Activated CD8-positive, alpha-beta memory T cell treated with anti-CD3 and anti-CD28 coated beads for 1 hour (primary cell): ENCODE measurements at places on chromosomes 5 and 9.

GRCh38 chr5:121671624-121672023, 180.1 kb upstream of the FTMT start:
- no peak for DNase-seq

- DNase-seq, result peak; percentile 43
These were observed 2.3 kb upstream of the SLC4A9 start for GRCh38 chr5:140357726-140358093.

- DNase-seq, result no peak
These were observed at the start of gene LIFR for GRCh38 chr5:38556599-38557307. LIFR (minus strand) TSS chr5:38556646; CDS start chr5:38530647, 25,999 bp downstream.

- DNase-seq, result no peak
These were observed 528.8 kb downstream of the CSNK1G3 start for GRCh38 chr5:124040799-124041198.

- no peak for DNase-seq
These were observed 266.6 kb downstream of the PRELID2 start for GRCh38 chr5:145568581-145568980.

- no peak for DNase-seq
These were observed 140.9 kb downstream of the ZNF608 start for GRCh38 chr5:124605541-124605940.

DNA sequence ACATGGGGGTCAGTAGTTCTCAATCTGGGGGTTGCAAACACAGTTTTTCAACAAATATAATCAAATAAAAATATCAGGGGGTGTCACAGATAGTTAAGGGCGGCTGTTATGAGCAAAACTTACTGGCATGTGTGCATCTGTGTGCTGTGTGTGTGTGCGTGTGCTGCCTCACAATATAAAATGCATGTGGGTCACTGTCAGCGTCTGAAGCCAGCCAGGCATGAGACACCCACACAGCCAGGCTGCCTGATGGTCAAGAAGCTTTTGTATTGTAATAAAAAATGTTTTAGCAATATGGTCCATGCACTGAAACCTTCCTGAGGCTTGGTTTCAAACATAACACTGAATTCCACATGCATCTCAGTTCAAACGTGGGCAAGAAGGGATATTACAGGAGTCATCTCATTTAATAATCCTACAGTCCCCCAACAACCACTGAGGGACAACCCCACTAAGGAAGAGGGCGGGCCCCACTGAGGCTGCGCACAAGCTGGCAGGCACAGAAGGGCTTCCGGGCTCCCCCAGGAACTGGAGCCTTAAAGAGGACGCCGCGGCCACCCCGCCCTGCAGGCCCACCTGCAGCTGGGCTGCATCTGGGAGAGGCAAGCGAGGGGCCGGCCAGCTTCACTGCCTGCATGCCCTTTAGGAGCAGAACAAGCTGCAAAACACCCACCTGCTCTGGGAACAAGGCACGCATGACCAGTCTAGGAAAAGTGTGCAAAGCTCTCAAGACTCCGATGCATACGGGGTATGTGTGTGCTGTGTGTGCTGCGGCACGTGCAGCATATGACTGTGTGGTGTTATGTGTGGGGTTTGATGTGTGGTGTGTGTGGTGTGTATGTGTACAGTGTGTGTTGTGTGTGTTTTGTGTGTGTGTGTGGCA, 14.1 kb downstream of the SEMA4D start:
- DNase-seq, result no peak

GRCh38 chr9:99948896-99949295, 42.4 kb downstream of the STX17 start:
- DNase-seq, result no peak

DNA sequence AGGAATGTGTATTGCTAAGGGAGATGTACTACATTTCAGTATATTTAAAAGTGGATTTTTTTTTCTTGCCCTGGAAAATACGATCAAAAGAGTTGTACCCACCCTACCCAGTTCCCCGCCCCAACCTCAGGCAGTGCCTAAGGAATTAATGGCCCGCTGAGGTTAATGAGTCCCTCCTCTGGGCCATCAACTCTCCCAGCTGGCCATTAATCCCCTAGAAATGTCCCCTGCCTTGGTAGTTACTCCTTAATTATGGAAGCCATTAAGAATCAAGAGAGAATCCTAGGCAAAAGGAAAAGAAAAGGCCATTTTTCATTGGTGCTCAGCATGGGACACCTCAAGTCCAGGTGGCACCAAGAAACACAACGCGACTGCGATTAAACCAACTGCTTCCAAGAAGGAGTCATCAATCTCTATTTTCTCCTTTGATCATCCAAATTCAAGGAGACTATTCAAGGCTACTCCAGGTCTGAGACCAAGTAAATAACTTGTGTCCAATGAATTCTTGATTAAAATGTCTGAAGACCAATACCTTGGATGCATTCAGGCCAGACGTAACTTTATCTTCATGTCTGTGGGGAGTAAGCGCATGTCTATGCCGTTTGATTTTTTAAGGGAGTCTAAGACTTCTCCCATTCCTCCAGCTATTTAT, 1962.2 kb upstream of the WWC1 start:
- no peak for DNase-seq

- no peak for DNase-seq
These were observed 159.3 kb downstream of the NR3C1 start for GRCh38 chr5:143244000-143244736.

- DNase-seq, result no peak
These were observed 763.7 kb upstream of the GRAMD2B start for GRCh38 chr5:125659316-125660023.

GRCh38 chr9:16526380-16526779, 344.1 kb downstream of the BNC2 start:
- no peak for DNase-seq

GRCh38 chr5:128629157-128629556, 91.1 kb upstream of the FBN2 start:
- DNase-seq, result no peak

GRCh38 chr5:104412649-104413240, 850.2 kb upstream of the NUDT12 start:
- no peak for DNase-seq

GRCh38 chr5:91146905-91147600, 236.1 kb downstream of the ARRDC3 start:
- DNase-seq, result no peak

- DNase-seq, result no peak
These were observed 21.0 kb upstream of the RAB14 start for GRCh38 chr9:121222524-121223171.

DNA sequence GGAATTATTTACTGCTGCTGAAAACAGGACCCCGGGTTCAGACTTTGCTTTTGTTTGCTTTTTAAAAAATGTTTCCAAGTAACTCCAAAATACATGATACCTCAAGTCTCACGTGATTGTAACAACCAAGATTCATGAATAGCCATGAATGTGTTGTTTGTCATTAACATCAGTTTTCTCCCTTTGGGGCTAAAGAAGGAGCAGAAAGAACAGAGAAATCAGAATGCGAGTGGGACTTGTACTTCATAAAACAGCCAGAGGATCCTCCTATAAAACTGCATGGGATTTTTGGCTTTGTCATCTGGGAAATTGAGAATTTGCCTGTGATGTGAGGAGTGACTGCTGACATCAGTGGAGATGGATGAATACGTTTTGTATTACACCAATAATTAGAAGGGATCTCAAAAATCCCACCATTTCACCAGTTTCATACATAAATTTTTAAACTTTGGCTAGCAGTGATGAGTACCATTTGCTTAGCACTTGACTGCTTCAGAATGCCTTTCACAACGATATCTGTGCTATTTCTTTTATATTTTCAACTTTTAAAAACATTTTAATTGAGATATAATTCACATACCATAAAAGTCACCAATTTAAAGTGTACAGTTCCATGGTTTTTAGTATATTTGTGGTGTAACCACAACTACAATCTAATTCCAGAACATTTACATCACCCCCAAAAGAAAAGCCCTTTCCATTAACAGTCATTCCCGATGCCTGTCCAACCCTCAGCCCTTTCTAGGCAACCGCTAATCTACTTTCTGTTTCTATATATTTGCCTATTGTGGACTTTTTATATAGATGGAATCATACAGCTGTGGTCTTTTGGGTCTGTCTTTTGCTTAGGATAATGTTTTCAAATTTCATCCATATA, 126.9 kb upstream of the ANKRD55 start:
- DNase-seq, result no peak

DNA sequence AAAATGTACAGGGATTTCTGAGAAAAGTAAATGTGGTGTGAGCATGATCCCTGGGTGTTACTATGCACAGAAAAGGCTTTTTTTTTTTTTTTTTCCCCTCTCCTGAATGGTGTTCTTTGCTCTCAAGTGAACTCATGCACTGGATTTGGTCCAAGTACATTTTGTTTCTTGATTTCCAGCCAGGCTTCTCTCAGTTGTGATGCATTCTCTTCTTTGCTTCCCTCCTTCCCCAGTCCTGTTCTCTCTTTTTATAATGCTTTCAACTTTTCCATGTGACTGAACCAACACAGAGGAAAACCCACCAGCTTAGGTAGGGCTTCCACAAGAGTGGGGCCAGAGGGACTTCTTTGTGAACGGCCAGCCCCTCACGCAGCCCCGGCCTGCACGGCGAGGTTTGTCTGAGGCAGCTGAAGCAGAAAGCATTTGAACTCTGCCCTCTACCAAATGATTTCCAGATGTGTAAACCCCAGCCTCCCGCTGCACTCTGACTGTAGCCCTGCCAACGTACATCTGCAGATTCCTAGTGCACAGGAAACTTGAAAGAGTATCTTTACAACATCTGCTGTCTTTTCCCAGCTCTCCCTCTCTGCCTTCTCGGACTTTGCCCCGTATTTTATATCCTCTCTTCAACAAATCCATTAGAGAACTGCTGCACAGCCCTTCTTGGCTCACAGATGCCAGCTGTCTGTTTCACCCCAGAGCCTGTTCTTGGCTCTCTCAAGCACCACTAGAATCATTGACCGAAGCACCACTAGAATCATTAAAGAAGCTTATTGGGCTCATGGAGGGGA, 71.8 kb upstream of the CD180 start:
- no peak for DNase-seq

DNA sequence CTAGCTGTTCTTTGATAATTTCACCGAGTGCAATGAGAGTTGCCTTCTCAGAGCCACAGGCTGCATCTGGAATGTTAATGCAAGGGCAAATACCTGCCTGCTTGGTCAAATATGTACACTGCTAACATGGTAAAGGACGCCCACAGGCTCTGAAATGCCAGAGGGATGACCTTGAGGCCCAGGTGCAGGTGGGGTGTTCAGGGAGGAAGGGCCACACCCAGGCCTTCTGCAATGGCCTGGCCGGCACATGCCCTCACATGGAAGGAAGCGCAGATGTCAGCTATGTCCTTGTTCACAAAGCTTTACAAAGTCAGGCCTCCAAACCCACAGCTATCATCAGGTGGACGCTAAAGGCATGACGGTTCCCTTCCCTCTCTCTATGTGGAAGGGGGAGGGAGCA, 48.6 kb downstream of the HRH2 start:
- no peak for DNase-seq

GRCh38 chr5:84430863-84431663, 46.4 kb upstream of the EDIL3 start:
- DNase-seq, result no peak

DNA sequence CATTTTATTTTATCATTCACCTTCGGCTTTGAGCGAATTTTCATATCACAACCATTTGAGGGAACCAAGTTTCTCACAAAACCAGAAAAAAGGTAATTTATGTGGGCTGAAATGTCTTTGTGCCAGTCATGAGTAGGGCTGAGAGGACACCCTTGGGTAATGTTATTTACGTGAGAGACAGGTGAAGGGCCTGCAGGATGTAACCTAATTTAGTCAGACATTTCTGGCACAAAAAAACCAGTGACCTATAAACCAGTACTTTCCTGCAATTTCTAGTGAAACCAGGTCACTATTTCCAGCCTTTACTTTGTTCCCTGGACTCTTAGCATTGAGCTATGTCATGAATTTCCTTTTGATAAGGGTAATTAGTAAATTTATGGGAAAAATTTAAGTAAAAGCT, 17.2 kb upstream of the CCDC112 start:
- no peak for DNase-seq

DNA sequence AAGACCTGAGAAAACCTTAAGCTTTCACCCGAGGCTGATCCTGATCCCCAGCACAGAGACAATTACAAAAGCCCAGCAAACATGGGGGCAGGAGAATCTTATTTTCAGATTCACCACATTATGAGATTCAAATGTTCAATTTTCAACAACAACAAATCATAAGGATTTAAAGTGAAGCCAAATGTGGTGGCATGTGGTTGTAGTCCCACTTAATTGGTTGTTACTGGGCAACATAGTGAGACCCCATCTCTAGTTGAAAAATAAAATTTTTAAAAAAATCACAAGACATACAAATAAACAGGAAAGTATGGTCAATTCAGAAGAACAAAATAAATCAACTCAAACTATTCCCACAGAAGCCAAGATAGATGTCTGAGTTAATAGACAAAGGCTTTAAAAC, 3.9 kb upstream of the RABGAP1 start:
- DNase-seq, result no peak

GRCh38 chr5:42309865-42310264, 113.4 kb upstream of the GHR start:
- no peak for DNase-seq

DNA sequence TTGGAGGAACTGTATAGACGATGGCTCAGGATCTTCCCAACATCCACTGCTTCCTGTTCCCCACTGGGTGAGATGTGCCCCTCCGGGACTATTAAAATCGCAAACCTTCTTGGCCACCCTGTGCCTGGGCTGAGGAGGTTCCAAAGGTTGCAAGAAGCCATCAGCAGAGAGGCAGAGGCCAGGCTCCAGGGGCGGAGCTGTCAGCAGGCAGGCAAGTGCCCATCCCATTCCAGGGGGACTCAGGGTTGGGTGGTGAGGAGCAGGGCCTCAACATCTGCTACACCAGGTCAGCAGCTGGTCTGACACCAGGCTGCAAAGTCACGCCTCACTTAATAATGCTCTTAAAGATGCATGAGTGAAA, 2.2 kb downstream of the BTNL3 start:
- no peak for DNase-seq

DNA sequence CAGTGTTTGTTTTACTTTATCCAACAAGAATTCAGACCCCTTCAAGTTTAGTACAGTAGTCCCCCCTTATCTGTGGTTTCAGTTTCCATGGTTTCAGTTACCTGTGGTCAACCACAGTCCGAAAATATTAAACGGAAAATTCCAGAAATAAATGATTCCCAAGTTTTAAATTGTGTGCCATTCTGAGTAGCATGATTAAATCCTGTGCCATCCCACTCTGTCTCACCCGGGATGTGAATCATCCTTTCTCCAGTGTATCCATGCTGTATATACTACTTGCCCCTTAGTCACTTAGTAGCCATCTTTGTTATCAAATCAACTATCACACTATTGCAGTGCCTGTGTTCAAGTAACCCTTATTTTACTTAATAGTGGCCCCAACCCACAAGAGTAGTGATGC, 153.8 kb upstream of the RASA1 start:
- no peak for DNase-seq

- DNase-seq, result no peak
These were observed 242.6 kb downstream of the DENND1A start for GRCh38 chr9:123687246-123687751.
